ENCODE measurements at places on chromosomes 3 and 15.

DNA sequence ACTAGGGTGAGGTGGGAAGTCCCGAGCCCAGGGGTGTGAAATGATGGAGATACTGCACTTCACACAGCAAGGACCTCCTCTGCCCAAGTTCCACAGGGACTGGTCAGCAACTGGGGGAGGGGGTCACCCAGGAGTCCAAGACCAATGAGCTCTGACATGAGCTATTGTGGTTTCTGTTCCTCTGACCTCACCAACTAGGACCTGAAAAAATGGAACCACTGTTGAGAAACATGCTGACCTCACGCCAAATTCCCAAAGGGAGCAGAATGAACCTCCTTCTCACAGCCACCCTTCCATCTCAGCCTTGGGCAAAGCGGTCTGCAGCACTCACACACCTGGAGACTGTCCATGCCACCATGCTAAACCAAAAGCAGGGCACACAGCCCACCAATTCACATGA is 69.3 kb downstream of the LRIG1 start:
- no peak for DNase-seq

DNA sequence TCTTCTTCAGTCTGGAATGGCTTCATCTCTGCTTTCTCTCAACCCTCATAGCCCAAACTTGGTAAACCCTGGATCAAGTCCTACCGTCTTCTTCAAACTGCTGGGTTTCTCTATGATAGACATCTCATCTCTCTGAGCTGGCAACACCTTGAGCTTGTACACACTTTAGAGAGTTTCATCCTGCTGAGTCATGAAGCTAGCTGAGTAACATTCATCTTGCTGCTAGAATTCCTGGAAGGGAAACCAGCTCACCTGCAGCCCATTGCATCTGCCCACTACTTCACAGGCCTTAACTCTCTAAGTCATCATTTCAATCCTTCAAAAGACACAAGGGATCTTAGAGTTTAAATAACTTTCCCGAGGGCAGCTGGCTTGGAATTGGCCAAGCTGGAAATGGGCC is 175.5 kb upstream of the RORA start:
- DNase-seq = no peak

GRCh38 chr15:34132881-34133280 is 31.0 kb downstream of the PGBD4 start:
- no peak for DNase-seq

- no peak for DNase-seq
Observed at GRCh38 chr3:54259636-54260035, 137.3 kb downstream of the CACNA2D3 start.

DNA sequence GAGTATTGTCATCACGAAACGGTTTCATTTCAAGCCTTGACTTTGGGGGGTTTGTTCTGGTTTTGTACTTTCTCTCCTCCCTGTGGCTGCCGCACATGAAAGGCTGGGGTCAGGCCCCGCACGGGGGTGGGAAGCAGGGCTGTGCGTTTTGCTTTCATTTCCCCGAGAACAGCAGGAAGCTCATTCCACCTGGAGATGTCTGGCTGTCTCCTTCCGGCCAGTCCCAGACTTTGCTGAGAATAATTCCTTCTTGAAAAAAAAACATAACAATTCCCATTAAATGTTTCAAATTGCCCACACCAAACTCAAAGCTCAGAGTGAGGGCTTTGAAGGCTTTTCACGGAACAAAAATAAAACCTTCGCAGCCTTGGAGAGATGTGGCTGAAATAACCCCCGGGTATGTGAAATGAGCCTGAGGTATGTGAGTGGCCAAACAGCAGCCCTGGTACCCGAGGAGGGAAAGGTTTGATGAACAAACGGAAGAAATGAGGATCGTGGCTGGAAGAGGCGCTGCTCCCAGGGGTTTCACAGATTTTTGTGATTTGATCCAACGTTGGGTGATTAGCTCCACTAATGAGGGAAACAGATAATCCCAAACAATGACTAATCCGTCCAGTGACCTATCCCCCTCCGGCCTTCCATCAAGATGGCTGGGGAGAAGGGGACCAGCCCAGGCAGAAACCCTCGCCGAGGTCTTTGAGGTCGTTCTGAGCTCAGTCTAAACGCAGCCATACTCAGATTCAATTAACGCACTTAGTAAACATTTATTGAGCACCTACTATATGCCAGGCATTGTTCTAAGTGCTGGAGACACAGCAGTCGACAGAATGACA is 126.9 kb upstream of the MEF2A start:
- no peak for DNase-seq

GRCh38 chr3:145951441-145951840 is 209.5 kb downstream of the PLOD2 start:
- DNase-seq = no peak

DNA sequence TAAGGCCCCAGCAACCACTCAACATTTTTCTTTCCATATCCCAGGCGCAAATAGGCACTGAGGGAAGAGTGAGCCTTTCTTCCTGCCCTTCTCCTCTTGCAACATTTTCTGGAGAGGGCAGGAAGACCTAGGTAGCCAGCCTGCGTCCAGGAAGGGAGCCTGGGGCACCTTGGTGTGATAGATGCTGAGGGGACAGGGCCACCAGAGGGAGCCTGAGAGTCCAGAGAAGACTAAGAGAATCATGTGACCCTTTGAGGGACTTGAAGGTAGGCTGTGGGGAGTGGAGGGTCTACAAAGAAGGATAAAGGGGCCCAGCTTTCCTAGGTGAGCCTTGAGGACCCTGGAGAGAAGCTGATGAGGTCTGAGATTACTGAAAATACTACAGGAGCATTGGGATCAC is 346.6 kb downstream of the CNTN6 start:
- DNase-seq = no peak

GRCh38 chr15:68822818-68823217 is 2.1 kb upstream of the ANP32A start:
- DNase-seq = no peak

GRCh38 chr3:42680271-42680670 is 5.1 kb upstream of the KLHL40 start:
- DNase-seq = no peak

DNA sequence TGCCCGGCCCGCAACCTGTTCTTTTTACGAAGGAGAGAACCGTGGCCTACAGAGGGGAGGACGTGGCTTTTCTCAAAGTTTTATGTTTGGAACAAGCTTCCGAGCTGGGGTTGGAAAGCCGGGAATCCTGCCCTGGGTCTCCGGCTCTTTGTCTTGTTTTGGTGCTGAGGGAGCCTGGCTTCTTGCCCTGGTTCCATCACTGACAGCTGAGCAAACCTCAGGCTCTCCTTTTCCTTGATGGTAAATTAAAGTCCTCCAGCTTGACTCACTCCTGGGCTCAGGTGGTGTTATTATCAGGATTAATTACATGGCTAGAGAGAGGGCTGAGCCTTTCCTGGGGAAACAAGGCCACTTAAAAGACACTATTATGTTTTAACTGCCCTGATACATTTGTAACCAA is 289.5 kb upstream of the RGMA start:
- DNase-seq = peak; percentile 38

Data from NCI-H2081 treated with DMSO at 0.1 percent for 48 hours (cell line).